Liver (tissue), 10 donors: ENCODE measurements at places on chromosomes 4 and X.

GRCh38 chrX:13778916-13779315 lies 38.0 kb downstream of the GPM6B start:
- no peak for DNase-seq

- DNase-seq, result no peak
Measured at GRCh38 chr4:173685831-173686210, 155.8 kb upstream of the HAND2 start.

- DNase-seq, result no peak
Measured at GRCh38 chrX:41603596-41603995, 85.2 kb upstream of the GPR34 start.

DNA sequence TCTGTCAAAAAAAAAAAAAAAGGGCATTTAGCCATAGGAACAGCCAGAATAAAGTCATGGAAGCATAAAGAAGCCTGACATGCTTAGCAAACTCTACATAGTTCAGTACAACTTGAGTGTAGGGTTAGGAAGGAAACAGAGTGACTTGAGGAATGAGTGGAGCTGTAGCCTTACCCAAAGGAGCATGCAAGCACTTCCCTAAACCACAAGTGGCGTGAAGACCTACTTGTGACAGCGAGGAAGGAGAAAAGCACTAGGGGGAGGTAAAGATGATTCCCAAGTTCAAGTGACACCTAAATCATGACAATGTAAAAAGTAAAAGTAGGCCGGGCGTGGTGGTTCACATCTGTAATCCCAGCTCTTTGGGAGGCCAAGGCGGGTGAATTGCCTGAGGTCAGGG lies 21.8 kb upstream of the IQSEC2 start:
- DNase-seq, result no peak

GRCh38 chr4:4990857-4991540 lies 28.3 kb downstream of the CYTL1 start:
- no peak for DNase-seq

GRCh38 chrX:86714441-86714840 lies 566.2 kb downstream of the DACH2 start:
- no peak for DNase-seq

DNA sequence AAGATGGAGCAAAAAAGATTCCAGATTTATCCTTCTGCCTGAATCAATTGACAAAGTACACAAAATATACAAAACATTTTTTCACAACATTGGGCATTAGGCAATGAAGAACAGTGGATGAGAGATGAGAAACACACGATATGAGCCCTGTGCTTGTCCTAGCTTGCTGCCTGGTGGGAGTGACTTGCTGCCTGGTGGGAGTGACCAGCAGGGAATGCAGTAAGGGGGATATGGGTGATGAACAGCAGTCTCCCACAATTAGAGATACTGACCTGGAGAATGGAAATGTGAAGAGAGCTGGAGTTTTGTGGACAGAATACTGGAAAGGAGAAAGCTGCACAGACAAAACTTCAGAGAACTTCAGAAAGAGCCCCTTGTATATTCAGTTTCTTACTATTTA lies 629.4 kb upstream of the FRG1 start:
- DNase-seq, result no peak

DNA sequence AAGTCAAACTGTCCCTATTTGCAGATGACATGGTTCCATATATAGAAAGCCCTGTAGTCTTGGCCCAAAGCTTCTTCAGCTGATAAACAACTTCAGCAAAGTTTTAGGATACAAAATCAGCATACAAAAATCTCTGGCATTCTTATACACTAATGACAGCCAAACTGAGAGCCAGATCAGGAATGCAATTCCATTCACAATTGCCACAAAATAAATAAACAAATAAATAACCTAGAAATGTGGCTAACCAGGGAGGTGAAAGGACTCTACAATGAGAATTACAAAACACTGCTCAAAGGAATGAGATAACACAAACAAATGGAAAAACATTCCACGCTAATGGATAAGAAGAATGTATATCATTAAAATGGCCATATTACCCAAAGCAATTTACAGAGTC lies 52.9 kb upstream of the CXCL8 start:
- no peak for DNase-seq

GRCh38 chr4:141065872-141066271 lies 67.4 kb downstream of the RNF150 start:
- DNase-seq, result no peak

- peak; percentile 1 for DNase-seq
Measured at GRCh38 chr4:3351997-3352396, 59.2 kb downstream of the RGS12 start.

DNA sequence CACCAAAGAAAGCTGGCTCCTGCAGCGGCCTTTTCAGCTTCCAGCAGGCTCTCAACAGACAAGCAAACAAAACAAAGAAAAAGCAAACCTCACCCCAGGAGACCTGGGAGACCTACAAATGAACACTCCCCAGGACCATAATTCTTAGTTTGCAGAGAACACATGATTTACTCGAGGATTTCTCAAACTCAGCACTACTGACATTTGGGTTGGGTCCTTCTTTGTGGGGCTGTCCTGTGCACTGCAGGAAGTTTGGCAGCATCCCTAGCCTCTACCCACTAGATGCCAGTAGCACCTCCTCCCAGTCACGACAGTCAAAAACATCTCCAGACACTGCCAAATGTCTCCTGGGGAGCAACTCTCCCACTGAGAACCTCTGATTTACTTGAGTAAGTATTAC lies 21.9 kb downstream of the APOO start:
- DNase-seq, result no peak

DNA sequence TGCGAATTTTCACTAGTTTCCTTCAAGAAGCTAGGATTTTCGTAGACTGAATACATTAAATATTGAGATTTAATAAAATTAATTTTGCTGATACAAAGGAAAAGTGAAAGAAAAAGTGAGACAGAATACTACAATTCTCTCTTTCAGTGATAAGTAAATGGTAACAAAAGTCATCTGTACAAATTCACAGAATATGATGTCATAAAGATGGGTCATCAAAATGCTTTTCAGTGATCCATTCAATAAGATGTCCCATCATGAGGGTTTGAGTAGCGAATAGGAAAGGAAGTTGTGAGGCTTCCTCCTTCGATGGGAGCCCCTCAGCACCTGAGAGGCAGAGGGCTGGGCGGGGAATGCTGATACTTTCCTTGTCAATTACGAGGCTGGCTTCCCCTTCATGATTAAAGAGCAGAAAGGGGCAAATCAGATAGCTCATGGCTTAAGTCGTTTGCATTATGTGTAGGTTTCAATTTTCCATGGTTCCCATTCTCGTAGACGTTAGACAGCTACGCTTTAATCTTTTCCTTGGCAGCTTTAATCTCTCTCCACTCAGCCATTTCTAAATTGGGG lies 108.8 kb upstream of the SORBS2 start:
- DNase-seq, result no peak
